ENCODE measurements at places on chromosomes 3 and 15.

DNA sequence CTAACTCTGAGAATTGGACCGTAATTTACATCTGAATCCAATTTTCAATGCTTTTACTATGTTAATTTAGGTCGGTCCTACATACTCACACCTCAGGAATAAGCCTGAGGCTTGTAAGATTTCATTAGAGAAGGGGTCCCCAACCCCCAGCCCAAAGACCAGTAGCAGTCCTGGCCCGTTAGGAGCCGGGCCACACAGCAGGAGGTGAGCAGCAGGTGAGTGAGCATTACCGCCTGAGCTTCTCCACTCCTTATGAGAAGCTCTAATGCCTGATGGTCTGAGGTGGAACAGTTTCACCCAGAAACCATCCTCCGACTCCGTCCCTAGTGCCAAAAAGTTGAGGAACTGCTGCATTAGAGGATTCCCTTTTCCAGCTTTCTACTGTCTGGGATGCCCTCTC lies 757.3 kb downstream of the SI start:
- DNase-seq: no peak

- DNase-seq: no peak
Observed at GRCh38 chr3:59737241-59737640, 687.4 kb upstream of the CFAP20DC start.

DNA sequence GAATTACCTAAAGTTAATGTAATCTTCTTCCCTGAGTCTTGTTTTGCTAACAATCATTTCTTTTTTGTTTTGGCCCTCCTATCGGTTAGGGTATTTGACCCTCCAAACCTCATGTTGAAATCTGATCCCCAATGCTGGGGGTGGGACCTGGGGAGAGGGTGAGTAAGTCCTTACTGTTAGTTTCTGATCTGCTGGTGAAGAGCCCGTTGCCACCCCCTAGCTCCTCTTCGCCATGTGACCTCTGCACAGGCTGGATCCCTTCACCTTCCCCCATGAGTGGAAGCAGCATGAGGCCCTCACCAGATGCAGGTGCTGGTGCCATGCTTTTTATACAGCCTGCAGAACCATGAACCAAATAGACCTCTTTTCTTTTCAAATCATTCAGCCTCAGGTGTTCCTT lies 62.8 kb upstream of the ADCY5 start:
- no peak for DNase-seq

DNA sequence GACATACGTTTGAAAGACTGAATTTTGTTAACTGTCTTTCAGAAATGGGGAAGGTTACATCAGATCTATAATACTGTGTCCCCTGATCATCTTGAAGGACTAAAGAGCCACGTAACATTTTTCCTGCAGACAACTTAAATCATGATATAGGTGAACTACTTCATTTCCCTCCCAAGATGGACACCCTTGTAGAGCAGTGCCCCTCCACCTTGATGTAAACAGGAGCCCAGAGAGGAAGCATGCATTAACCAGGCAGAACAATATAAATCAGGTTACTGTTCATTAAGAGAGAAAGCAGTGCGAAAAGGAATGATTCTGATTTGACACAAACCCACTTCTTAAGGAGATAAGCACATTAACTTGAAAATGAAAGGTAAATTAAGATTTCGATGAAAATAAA lies 36.1 kb downstream of the USP3 start:
- no peak for DNase-seq

GRCh38 chr3:177589041-177589650 lies 391.9 kb upstream of the TBL1XR1 start:
- no peak for DNase-seq

GRCh38 chr3:46965151-46965550 lies 11.4 kb downstream of the CCDC12 start:
- no peak for DNase-seq

DNA sequence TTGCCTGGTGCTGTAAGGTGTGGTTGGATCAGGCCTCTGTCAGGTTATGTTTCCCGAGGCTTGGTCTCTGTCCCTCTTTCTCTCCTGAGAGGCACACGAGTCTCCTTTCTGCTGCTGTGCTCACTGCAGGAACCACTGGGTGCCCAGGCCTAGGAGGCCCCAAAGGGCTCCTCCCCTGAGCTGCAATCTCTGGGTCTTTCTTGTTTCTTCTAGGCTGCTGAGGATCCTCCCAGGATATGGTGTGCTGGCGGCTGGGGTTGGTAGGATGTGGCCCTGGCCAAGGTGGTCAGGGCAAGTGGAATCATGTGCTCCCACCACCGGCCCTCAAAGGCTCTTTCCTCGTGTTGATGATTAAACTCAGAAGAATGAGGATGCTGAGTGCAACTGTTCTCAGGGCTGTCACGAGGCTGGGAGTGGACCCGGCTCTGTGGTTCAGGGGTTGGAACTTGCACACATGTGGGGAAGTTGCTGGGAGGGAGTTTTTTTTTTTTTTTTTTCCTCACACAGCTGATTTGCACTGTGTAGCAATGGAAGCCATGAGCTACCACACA lies 43.6 kb upstream of the CTSH start:
- DNase-seq: no peak

- no peak for DNase-seq
Observed at GRCh38 chr3:182092662-182093262, 381.0 kb downstream of the SOX2 start.

- DNase-seq: no peak
Observed at GRCh38 chr15:67244971-67245478, 9.4 kb downstream of the AAGAB start.

GRCh38 chr3:123792473-123793201 lies 91.5 kb downstream of the MYLK start:
- no peak for DNase-seq

- DNase-seq: no peak
Observed at GRCh38 chr3:50267280-50267913, 1.6 kb upstream of the SEMA3B start.

GRCh38 chr15:33729653-33730052 lies 238.6 kb upstream of the CHRM5 start:
- no peak for DNase-seq

- DNase-seq: no peak
Observed at GRCh38 chr3:45515999-45516725, 78.4 kb upstream of the LIMD1 start.

DNA sequence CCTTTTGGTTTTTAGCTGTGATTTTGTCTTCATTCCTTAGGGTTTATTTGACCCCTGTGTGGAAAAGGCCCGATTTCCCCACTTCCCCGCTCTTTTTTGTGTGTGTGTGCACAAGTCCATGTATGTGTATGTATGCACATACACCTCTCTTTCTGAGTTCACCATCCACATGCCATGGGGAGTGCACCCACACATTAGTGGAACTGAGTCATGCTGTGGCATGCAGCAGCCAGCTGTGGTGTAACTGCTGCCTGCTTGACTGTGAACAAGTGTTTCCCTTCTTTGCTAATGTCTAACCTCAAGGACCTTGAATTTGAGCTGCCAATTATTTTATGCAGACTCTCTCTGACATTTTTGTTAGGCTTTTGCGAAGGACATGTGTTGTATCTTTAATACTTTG lies 434.9 kb upstream of the TPM1 start:
- DNase-seq: no peak

- no peak for DNase-seq
Observed at GRCh38 chr15:91861223-91861622, 7.7 kb downstream of the SLCO3A1 start.

- no peak for DNase-seq
Observed at GRCh38 chr3:126373146-126373613, 16.0 kb upstream of the KLF15 start.

GRCh38 chr15:25829073-25829472 lies 34.1 kb downstream of the ATP10A start:
- DNase-seq: no peak

DNA sequence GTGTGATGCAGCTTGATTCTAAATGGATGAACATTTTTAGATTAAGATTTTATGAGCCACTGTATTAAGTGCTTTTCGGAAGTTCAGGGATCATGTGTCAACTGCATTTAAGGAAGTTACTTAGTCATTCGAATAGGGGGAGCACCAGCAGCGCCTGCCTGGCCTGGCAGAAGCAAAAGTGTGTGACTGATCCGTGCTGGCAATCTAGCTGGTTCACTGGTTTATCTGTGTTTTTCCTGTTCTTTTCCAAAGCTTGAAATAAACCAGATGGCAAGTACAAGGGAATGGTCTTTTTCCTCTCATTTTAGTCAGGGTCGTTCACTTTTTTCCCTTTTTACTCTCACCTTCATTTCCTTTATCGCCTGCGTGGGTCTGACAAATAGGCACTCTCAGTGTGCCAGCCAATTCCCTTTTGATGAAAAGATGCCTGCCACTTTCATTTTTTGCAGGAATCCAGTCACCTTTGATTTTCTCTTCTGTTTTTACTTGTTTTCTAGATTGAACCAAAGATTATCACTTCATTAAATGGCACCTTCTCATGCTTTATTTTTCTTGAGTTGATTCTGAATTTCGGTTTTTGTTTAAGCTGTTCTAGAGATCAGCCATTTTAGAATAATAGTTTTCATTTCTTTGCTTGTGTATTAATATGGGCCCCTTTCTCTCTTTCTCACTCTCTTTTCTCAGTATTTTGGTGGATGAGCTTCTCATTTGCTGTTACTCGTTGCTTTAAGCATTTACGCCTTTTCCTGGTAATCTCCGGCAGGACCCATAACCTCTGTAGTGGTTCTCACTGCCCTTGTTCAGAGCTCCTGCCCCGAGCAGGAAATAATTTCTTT lies 2.8 kb downstream of the ABHD2 start:
- DNase-seq: no peak

DNA sequence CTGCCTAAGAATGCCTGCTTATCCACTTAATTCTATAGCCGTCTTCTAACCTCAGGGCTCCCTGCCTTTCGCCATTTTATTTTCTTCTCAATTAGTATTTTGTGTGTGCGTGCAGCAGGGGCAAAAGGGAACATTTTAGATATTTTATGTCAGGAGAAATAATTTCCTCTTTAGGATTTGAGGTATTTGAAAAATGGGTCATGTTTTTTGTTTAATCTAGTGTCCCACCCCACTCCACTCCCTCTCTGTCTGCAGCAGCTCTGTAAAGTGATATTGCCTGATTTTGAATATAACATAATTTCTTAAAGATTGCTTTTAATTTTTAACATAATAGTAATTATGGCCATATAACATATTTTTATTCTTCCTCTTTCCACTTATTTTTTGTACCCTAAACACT lies 593.2 kb upstream of the DPPA4 start:
- DNase-seq: no peak

DNA sequence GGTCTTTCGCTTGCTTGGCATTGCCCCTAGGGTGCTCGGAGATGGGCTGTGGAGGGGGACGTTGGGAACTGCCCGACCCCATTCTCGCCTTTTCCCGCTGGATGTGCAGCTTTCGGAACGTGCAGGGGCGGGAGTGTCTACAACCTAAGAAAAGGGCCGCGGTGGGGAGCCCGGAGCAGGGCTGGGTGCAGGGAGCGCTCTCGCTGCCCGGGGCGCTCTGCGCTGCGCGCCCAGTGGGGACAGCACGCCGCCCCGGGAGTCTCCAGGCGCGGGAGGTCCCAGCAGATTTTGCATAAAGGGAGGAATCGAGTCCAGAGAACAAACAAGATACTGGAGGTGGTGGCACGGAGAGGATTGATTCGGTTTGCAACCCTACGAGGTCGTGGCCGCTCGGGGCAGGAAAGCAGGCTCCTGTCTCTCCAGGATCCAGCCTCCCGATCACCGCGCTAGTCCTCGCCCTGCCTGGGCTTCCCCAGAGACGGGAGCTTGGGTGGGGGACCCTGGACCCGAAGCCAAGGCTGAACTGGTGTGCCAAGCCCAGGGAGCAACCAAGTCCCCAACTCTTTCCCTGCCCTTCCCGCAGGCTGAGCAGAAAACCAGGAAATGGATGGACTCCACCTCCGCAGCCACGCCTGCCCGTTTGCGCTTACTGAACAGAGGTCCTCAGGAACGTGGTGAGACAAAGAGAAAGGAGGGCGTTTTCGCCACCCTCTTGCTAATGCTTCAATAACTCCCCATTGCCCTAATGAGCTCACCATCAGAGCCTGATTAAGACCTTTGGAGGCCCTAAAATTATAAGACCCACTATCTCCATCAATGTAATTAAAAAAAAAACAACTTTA lies 59.7 kb downstream of the NOX5 start:
- no peak for DNase-seq

GRCh38 chr3:122936335-122936734 lies 91.2 kb downstream of the SEMA5B start:
- no peak for DNase-seq

DNA sequence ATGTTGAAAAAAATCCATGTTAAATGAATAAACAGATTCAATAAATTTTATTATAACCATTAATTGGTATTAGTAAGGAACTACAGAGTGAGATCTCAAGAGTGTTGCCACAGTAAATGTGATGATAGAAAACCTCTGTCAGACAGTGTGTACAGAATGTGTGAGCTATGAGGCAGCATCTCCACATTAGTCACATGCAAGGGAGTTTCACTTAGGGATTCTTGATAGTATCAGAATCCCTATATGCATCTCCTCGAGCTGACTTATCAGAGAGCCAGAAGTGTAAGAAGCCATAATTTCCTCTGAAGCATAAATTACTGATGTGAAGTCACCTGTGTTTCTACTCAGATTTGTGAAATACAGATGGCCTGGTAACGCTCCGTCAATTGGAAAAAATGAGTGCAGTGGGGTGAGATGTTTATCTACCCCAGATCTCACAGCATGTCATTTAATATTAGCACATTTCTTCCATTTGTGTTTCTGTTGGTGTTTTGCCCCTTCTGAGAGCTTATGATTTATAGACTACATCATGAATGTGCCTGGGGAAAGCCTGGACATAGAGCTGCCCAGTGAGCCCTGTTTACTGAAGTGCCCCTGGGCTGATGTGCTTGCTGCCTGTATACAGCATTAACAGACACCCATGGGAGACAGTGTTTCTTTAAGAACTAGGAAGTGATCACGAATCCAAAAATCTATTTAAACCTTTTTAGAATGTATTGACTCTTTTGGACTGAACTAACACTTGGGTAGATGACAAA lies 262.4 kb downstream of the CPNE4 start:
- DNase-seq: no peak

Measured in stimulated activated CD8-positive, alpha-beta memory T cell treated with anti-CD3 and anti-CD28 coated beads, Interleukin-7, amount 100 ng/mL, for 1 hour (primary cell).